ENCODE measurements at places on chromosomes 12 and 14.

DNA sequence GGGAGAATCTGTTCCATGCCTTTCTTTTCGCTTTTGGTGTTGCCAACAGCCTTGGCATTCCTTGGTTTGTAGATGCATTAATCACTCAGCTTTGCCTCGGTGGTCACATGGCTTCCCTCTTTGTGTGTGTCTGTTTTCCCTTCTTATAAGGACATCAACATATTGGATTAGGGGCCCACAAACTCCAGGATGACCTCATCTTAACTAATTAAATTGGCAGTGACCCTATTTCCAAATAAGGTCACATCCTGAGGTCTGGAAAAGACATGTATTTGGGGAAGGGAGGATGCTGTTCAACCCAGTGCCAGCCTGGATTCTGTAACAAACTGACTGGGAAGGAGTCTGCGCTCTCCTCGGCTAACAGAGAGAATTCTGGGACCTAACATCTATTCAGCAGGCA is 365.7 kb upstream of the FKBP4 start:
- no peak for DNase-seq

DNA sequence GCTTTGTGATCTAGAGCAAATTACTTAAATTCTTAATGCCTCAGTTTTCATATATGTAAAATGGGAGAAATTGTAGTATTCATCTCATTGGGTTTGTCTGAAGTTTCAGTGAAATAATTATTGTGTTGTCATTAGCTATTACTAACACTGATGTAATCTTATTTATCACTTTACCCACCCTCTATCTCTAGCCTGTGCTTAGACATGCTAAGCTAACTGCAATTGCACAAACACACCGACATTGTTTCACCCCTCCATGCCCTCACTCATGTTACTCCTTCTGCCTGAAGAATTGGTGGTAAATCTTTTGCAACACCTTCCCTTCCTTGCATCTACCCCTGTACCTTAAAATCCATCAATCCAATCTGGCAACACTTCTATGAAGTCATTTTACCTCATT is 241.6 kb downstream of the BCAT1 start:
- DNase-seq, result no peak

- no peak for DNase-seq
These were observed 31.0 kb downstream of the SAMD4A start for GRCh38 chr14:54597795-54598443.

GRCh38 chr14:98725191-98725590 is 546.8 kb downstream of the BCL11B start:
- no peak for DNase-seq
